ENCODE measurements at places on chromosomes 6 and 20. TPM values are rescaled to one million over a fixed set of nuclear protein-coding genes. Genes with fewer than 3 reads are reported as not detected.

Gene HS3ST5
- not detected for total RNA-seq

Gene TFAP2B
- not detected for total RNA-seq

Gene UBE2C
- total RNA-seq: 12.9 TPM

Gene SNRPB2
- 40.8 TPM for total RNA-seq

Gene TFAP2D
- not detected for total RNA-seq

Gene APOM
- 1.0 TPM for total RNA-seq

Gene PRICKLE4
- 0.26 TPM for total RNA-seq

Gene ADGRG6
- 49.9 TPM for total RNA-seq

Gene ECT2L
- total RNA-seq: 0.17 TPM

Gene GPX5
- not detected for total RNA-seq

Gene TPD52L1
- 41.0 TPM for total RNA-seq

Gene ZFP57
- not detected for total RNA-seq

Gene RBM24
- total RNA-seq: 2.5 TPM

Gene HEBP2
- 21.5 TPM for total RNA-seq

Gene GFRAL
- not detected for total RNA-seq

Gene SLC22A16
- total RNA-seq: under 0.01 TPM

Gene NKAPL
- total RNA-seq: 3.3 TPM

Gene PNLDC1
- not detected for total RNA-seq

Gene CDH4
- total RNA-seq: 4.8 TPM

Gene CLPSL1
- total RNA-seq: not detected

Gene SPEF1
- total RNA-seq: 0.17 TPM

Gene GGTLC1
- total RNA-seq: not detected

Gene RHAG
- not detected for total RNA-seq

Gene MAP1LC3A
- total RNA-seq: 21.8 TPM

Gene LHFPL5
- not detected for total RNA-seq

Gene IL17A
- not detected for total RNA-seq

Gene BNIP5
- total RNA-seq: not detected

Data from fibroblast of lung (primary cell).